ENCODE measurements at places on chromosomes 4 and X.

- no peak for DNase-seq
Measured at GRCh38 chr4:95563638-95564337, 15.0 kb upstream of the UNC5C start.

DNA sequence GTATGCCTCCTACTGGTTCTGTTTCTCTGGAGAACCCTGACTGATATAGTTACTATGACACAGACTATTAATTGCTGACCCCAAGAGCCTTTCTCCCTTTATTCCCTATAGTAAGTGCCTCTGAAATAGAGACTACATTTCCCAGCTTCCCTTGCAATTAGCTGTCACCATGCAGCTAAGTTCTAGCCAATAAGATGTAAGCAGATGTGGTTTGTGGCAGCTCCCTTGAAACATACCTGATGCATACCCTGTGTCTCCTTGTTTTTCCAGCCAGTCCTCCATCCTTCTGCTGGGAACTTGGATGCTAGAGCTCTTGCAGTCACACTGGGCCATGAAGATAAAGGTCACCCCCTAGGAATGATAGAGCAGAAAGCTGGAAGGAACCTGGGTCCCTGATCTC is 9.7 kb upstream of the TMEM165 start:
- no peak for DNase-seq

- no peak for DNase-seq
Measured at GRCh38 chr4:85952972-85953650, 406.7 kb downstream of the MAPK10 start.

GRCh38 chr4:103415801-103416200 is 217.7 kb upstream of the CENPE start:
- no peak for DNase-seq

- DNase-seq = no peak
Measured at GRCh38 chr4:110289601-110290100, 91.2 kb upstream of the ELOVL6 start.

DNA sequence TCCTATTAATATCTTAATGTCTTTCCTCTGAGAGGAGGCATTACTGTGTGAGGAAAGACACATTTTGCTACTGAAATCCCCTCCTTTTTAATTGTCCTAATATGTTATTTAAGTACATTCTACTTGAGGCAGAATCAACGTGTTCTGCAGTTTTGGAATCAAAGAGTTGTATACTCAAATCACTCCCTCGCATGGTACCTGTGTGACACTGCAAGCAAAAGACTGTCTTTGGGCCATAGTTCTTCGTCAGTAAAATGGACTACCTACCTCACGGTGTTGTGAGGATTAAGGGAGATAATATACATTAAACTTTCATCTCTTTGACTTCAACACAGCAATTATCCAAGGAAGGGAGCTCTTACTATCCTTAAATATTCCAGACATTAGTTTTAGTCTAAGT is 61.5 kb downstream of the TIGD2 start:
- no peak for DNase-seq

DNA sequence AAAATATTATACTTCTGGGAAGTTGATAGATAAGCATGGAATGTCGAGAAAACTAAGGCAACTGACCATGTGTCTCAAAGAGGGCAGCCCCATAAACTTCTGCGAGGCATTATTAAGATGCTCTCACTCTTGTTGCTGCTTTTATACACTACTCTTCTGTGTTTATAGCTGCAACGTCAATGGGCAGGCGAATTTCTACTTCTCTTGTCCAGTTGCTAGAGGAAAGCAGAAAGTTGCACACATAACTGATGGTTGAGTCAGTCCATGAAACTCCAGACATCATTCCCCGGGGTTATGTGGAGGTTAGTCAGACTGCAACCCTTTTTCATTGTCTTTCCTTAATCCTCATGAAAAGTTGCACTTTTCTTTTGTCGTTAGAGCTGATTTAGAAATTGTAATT is 39.8 kb downstream of the VCX3B start:
- no peak for DNase-seq

GRCh38 chr4:152599095-152599494 is 63.2 kb upstream of the FBXW7 start:
- no peak for DNase-seq

GRCh38 chr4:166421556-166422156 is 548.6 kb downstream of the TLL1 start:
- DNase-seq = no peak

GRCh38 chr4:159382856-159383561 is 280.1 kb downstream of the RAPGEF2 start:
- no peak for DNase-seq

DNA sequence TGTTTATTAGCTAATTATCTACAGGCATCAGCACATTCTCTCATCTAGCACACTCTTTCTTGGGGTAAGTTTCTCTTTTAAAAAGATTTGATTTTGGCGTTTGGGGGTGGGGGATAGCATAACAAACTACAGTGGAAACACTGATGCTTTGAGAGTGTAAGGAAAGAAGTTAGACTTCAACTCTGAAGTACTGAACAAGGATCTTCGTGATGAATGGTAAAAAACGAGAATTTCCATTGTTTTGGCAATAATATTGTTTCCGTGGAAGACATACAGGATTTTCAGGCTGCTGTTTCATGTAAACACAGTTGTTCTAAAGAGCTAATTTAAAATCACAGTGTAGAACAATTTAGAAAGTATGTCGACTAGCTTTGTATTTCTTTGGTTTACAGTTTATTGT is 451 bp downstream of the LPAR4 start:
- no peak for DNase-seq

GRCh38 chrX:7730071-7730470 is 112.9 kb upstream of the VCX start:
- no peak for DNase-seq

DNA sequence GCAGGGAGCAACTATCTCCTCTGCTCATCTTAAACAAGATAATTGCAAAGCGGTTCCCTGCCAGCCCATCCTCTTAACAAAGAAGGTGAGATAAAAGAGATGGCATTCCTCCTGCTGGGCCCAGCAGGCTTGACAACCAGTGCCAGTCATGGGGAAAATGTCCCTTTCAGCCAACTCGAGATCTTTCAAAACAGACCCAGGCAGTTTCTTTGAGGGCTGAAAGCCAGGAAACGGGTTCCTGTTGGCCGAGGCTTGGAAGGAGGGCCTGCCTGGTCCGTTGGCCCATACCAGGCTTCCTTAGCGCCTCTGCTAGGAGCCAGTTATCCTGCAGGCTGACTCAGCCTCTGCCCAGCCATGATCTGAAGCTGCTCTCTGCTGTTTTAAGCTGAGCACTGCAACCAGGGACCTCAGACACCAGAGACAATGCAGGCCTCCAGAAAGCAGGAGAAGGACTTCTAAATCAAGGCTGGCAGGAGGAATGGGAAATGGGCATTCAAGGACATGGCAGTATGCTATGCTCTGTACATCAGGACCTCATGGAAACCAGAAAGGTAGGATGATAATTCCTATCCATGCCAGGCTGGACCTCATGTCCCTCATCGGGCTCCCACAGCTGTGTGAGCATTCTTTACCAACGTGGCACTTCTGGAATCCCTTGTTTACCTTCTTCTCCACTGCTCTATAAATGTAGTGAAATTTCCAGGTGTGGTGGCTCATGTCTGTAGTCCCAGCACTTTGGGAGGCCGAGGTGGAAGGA is 42.4 kb upstream of the SLC2A9 start:
- no peak for DNase-seq

Measured in stimulated activated CD8-positive, alpha-beta memory T cell treated with anti-CD3 and anti-CD28 coated beads, Interleukin-4, amount 100 ng/mL, for 24 hours (primary cell).